ENCODE measurements at places on chromosomes 5 and 9.

GRCh38 chr5:91179018-91179417 lies 204.1 kb downstream of the ARRDC3 start:
- no peak for DNase-seq

- DNase-seq = no peak
Measured at GRCh38 chr5:144778561-144778960, 607.9 kb downstream of the KCTD16 start.

- no peak for DNase-seq
Measured at GRCh38 chr5:143085319-143085917, 315.2 kb downstream of the ARHGAP26 start.

DNA sequence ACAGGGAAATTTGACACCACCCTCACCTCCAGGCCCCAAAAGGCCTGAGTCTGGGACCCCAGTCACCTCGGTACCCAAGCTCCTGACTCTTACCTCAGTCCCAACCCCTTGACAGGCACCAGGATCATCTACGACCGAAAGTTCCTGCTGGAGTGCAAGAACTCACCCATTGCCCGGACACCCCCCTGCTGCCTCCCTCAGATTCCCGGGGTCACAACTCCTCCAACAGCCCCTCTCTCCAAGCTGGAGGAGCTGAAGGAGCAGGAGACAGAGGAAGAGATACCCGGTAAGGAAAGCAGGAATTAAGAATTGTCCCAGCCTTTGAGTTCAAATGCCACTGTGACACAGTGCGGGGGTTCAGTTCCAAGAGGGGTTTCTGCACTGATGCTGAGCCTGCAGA lies 1.3 kb downstream of the EIF4EBP3 start:
- no peak for DNase-seq

GRCh38 chr9:75054368-75055001 lies 26.4 kb upstream of the CARNMT1 start:
- no peak for DNase-seq

DNA sequence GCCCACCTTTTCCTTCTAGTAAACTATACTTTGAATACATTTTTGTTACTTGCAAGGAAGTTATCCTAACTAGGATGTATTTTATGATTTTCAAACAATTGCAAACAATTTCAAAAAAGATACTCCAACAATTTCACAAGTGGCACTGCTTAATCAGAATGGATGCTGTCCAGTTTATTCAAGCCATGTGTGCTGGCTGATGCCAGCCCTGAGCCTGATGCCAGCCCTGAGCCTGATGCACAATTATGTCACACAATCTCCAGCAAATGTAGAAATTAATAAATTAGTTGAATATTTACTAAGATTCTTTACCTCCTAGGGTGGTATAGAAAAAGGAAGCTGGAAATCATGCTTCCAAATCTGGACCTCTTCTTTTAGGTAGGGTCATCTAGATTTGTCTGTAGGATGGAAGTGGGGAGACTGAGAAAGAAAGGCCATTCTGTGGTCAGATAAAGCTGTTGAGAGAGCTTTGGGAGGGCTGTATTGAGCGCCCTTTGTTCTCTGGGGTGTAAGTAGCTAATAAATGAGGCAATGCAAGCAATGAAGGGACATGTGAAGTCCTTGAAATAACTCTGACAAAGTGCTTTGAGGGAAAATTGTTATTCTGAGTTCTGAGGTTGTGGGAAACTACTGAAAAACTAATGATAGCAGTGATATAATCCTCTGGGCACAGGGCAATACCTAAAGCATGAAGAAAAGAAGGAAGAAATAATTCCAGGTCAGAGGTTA lies 5.8 kb upstream of the C6 start:
- DNase-seq = no peak

Data from erythroblast (primary cell).